Aorta (tissue), 5 donors: ENCODE measurements at places on chromosomes 3 and 15.

DNA sequence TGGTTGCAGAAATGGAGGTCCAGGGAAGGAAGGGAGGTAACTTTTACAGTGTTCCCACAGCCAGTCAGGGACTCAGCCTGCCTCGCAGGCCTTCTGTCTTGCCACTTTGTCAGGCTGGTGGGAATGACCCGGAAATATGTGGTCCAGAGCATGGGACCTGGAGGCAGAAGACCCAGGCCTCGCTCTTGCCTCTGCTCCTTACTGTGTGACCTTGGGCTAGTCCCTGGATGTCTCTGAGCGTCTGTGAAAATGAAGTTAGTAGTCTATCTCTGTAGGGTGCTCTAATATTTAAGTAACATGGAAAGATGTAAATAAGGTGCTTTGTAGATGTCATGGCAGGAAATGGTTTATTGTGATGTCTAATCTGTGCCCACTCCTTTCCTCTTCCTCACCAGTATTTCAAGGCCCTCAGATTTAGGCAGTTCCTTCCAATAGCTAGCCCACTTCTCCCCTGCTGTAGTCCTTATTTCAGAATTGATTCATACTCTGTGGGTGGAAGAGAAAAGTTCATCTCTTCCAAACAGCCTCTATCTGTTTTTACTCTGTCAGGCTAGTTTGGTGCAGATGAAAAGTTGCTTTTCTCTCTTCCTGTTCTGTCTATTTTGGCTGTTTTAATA, 9.1 kb downstream of the CORO2B start:
- DNase-seq: peak; percentile 30

GRCh38 chr3:14301558-14301957, 100.8 kb upstream of the SLC6A6 start:
- DNase-seq: no peak

DNA sequence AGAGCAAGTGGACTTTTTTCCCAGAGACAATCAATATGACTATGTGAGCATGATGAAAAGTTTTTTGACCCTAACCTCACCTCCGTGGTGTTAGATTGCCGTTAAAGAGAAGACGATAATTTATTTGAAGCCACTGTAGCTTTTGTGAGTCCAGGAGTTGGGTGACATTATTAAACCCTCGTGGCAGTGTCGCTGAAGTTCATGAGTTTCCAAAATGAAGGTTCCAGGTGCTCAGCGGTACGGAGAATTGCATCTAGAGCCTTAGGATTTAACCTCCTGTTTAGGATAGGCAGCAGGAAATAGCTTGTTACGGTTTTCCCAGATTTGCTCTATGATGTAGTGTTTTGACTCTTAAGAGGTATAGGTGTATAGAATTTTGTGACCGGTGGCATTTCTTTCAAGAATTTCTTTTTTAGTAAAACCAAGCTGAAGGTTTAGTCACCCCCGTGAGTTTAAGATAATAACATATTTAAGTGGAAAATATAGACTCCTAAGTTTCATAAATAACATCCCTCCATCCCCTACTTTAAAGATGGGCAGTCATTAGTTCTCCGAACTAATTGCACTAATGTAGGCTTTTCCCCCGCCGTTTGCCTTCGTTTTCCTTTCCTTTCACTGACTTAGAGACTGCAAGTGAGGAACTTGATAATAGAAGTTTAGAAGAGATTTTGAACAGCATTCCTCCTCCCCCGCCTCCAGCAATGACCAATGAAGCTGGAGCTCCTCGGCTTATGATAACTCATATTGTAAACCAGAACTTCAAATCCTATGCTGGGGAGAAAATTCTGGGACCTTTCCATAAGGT, 2.0 kb downstream of the SMC4 start:
- peak; percentile 50 for DNase-seq

DNA sequence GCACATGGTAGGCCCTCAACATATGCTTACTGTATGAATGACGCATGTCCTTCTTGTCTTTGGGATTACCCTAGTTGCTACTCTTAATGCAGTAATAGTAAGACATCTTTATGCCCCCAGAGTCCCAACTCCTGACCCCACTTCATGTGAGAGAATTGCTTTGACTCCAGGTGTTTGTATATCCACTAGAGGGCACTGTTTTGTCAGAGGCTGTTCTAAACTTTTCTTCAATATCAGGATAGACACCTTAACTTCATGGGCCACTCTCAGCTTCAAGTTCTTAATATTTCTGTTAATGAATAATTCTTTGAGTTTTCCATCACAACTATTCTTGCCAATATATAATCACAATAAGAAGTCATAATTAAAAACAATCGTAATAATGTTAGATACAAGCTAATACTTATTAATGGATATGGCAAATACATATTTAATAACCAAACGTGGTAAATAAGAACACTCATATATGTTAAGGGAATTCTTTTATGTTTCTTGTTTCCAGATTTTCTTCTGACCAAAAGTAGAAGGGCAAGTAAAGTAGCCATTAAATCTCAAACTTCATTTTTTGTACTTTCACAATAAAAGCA, 337.2 kb upstream of the DNAJC19 start:
- no peak for DNase-seq

- DNase-seq: no peak
Measured at GRCh38 chr3:39531066-39531465, 63.6 kb downstream of the MOBP start.

GRCh38 chr15:58374147-58374546, 57.6 kb upstream of the LIPC start:
- DNase-seq: no peak

GRCh38 chr3:5205165-5205941, 17.8 kb downstream of the EDEM1 start:
- DNase-seq: no peak

DNA sequence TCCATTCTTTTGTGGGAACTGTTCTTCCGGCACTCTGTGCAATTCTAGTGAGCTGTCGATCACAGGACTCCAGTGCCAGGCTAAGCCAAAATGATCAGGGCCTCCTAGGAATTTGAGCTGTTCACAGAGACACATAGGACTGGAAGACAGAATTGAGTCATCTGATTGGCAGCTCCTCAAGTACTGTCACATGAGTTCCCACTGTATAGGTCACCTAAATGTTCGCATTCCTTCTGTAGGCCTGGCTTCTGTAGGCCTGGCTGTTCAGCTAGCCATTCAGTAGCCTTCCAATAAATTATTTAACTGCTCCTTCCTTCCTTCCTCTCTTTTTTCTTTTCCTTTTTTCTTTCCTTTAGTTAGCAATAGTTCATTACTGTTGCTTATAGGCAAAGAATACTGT, 4.3 kb downstream of the PROS1 start:
- no peak for DNase-seq

GRCh38 chr3:193720169-193720568, 127.2 kb downstream of the OPA1 start:
- DNase-seq: no peak

- no peak for DNase-seq
Measured at GRCh38 chr3:52216585-52217408, 8.6 kb downstream of the TLR9 start.

GRCh38 chr15:90620379-90621067, 90.8 kb downstream of the CRTC3 start:
- no peak for DNase-seq

DNA sequence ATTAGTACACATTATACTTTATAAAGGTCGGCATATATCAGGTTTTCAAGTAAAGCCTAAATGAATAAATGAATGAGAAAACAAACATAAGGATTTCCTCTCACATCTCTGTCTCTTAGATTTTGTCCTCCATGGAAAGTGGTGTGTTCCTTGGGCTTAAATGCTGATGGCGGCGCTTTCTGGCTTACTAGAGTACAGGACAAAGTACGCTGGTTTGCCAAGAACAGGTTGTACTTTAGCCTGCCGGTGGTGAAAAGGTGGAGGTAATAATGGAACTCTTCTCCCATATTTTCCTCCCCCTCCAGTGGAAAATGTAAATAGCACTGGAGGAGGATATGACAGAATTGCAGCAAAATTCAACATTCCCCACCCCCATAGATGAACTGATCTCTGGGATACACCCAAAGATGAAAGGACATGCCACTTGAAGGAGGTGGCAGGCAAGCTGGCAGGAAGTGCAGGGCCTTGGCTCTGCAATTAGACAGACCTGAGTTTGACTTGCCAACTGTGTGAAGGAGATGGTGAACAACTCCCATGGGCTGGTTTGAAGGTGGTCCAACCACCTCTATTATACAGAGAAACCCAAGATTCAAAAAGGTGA, 29.3 kb downstream of the CEP152 start:
- no peak for DNase-seq

DNA sequence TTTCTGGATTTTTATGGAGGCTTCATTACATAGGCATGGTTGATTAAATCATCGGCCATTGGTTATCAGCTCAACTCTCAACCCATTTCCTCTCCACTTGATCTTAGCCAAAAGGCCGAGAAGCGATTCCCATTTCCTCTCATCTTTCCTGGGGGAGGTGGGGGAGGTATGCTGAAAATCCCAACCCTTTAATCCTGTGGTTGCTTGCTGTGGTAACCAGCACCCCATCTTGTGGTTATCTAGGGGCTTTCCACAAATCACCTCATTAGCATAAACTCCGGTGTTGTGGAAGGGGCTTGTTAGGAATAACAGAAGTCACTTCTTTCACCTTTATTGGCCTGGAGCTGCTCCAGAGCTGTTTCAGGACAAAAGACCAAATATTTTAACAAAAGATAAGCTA, 20.9 kb downstream of the PDE8A start:
- no peak for DNase-seq

GRCh38 chr15:76286271-76286879, 24.9 kb downstream of the ETFA start:
- DNase-seq: no peak

GRCh38 chr3:66538390-66538789, 37.6 kb upstream of the LRIG1 start:
- DNase-seq: no peak

DNA sequence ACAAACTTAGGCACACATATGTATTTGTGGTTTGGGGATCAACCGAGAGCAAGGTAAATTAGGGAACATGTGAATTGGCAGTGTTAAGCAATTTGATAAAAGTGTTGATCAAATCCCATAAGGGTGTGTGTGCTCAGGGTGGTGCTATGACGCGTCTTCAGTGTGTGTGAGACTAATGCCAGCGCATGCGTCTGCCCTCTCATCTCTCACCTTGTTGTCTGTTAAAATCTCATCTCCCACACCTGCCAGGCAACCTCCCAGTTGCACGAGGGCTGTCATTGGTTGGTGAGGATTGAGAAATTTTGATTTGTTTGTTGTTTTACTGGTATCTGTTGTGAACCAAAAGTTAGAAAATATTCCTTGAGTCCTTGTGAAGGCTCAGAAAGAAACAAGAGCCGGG, 137.2 kb upstream of the ICE2 start:
- no peak for DNase-seq

DNA sequence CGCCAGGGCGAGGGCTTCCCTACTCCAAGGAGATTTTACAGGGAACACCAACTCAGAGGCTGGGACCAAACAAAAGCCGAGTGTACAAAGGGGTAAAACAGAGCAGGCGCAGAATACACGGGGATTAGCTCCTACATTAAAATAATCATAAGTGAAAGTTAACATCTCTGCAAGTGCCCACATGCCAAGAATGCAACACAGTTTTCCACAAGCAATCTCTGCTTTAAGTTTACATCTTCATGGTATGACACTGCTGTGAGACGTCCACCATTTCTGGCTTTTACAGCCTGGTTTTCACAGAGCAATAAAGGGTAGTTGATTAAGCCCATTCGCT, 500 bp upstream of the VGLL3 start:
- DNase-seq: no peak

DNA sequence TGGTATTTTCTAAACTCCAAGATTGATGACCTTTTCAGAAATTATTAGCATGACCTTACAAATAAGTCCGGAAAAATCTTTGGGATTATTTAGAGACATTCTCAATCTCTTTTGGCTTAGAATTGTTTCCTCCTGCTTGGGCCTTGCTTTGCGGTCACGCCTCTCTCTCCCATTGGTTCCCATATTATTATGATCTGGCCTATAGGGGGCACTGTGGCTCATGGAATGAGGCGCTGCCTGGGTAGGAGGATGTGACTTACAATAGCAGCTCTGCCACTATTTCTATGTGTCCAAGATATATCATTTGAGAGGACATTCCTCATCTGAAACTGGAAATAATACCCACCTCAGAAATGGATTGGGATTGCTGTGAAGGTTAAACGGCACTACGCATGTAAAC, 464.9 kb downstream of the MFSD1 start:
- no peak for DNase-seq

DNA sequence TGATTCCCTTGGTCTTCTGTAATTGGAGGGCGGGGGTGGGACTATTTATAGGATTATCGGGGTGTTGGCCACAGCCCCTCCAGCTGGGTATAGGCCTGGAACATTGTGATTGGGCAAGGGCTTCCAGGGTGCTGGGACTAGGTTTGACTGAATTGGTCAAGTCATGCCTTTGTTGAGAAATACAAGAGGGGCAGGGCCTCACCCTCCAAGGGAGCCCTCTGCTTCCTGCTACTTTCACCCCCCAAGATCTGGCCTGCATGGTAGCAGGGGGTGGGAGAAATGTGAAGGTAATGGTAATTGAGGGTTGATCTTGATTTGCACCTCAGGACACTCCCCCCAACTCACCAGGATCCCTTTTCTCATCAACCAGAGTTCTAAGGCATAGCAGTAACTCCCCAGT, 25.2 kb downstream of the TRIM71 start:
- DNase-seq: no peak
